ENCODE measurements at places on chromosomes 1 and 21.

- DNase-seq: no peak
These were observed 40.0 kb downstream of the RCAN1 start for GRCh38 chr21:34574601-34575529.

- no peak for DNase-seq
These were observed 33.4 kb downstream of the RGS4 start for GRCh38 chr1:163102590-163102989.

DNA sequence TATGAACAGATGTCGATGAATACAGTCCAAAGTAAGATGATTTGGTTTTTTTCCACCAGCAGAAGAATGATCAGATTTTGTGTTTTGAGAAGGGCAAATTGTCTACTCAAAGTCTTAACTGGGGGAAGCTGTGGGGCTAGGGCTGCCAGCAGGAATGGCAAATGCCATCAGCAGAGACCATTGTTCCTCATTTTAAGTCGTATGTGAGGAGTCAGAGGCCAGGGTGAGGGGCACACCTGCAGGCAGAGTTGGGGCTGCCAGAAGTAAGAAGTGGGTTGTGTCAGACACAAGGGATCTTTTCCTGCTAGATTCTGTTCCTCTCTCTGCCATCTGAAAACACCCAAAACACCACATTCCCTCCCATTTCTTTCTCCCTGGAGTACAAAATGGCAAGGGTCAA, 8.7 kb downstream of the PARK7 start:
- no peak for DNase-seq

DNA sequence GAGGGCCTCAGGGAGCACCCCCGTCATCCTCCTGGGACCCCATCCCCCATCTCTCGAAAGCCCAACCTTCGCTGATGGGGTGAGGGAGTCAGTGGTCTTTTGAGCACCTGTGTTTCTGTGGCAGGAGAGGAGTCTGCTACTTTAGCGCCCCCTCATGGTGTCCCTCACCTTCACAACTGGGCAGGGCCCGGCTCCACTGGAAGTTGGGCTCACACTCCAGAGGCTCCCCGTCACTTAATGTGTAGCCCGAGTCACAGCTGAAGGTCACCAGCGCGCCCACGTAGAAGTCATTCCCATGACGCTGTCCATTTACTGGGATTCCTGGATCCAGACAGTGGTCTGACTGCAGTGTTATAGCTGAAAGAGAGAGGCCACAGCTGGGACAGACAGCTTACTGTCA, 139.5 kb upstream of the HMGB4 start:
- no peak for DNase-seq

- DNase-seq: no peak
These were observed 376.4 kb upstream of the KAZN start for GRCh38 chr1:14222086-14222485.

- no peak for DNase-seq
These were observed 130.3 kb upstream of the DPYD start for GRCh38 chr1:98051065-98051675.

- no peak for DNase-seq
These were observed 35.1 kb downstream of the AK5 start for GRCh38 chr1:77316966-77317365.

DNA sequence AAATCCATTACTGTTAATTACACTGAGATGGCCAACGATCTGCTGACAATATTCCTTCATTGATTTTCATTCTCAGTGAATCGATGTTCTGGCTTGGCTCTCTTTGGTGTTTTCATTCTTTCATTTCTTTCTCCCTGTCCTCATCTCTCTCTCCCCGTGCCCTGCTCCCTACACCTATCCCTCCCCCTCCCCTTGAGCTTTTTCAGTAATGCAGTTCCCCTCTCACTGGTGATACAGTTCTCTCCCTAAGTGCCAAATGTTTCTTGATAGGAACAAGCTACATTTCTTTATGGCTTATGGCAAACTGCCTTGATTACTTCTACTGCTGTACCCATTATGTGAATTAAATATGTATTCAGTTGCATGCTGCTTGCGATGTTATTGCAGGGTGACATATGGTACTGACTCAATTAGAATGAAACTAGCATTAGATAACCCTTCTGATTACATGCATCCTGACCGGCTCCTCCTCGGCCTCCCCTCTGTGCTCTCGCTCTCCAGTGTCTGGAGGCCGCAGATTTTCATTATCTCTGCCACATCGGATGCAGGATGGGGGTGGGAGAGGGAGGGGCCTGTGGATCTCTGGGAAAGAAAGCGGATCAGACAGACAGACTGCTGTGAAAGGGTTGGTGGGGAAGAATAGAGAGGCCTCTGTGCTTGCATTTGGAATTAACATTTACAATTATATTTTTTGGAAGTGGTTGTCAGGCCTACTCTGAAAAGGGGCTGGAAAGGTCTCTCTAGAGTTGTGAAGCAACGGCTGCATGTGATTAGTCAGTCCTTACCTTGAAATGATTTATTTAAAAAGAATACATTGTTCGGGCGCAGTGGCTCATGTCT, 130.9 kb downstream of the PBX1 start:
- DNase-seq: no peak

DNA sequence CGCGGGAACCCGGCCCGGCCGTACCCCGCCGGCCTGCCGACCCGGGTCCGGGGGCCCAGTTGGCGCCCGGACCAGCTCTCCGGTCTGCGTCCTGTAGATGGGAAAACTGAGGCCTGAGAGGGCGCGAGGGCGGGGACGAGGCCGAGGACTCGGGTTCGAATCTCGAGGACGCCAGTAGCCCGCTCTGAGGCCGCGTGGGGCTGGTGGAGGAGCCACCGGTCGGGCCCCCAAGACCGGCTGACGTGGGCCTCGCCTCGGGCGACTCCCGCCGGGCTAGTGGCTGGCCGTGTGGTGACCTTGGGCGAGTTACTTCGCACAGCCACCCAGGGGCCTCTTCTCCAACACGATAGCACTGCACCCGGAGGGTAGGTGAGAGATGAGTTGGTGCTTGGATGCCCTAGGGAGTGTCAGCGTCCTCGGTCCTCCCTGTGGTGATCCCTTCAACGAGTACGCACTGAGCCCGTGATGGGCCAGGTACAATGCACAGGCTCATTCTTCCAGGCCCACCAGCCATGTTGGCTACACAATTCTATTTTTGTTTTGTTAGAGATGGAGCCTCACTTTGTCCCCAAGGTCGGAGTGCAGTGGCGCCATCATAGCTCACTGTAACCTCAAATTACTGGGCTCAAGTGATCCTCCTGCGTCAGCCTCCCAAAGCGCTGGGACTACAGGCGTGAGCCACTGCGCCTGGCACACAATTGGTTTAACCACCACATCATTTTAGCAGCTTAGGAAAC, 404 bp upstream of the SCMH1 start:
- no peak for DNase-seq

- DNase-seq: no peak
These were observed 1.2 kb upstream of the PIK3C2B start for GRCh38 chr1:204495777-204496176.

GRCh38 chr1:90719330-90720144, 2.4 kb upstream of the BARHL2 start:
- no peak for DNase-seq

DNA sequence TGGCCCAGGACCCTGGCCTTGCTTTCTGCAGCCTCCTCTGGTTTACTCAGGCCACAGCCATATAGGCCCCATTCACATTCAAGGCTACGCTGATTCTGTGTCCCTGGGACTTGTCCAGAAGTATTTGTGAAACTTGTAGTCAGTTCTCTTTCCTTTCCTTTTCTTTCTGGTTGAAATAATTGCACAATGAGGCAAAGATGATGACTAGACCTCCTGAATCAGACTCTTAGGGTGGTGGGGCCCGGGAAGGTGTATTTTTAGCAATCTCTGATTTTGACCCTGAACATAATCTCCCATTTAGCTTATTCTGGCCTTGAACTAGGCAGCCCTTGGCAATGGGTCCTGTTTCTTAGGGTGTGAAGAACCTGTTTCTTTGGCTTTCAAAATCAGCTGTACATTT, 39.9 kb downstream of the STUM start:
- no peak for DNase-seq

DNA sequence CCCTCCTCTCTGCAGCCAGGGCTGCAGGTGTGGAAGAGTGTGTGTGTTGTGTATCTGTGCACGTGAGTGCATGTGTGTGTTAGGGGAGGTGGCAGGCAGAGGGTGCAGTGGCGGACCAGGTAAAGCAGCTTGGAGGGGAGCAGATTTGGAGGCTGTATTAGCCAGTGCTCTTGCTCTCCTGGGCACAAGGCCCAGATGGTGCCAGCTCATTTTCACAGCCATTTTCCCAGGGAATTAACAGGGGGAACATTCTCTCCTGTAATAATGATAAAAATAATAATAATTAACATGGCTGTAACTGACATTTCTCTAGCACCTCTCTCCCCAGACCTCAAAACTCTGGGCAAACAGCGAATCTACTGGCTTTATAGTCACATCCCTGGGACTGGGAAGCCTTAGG, 43.6 kb downstream of the LRRN2 start:
- DNase-seq: no peak

GRCh38 chr1:15391366-15391765, 18.3 kb upstream of the EFHD2 start:
- DNase-seq: no peak

- no peak for DNase-seq
These were observed 1.1 kb downstream of the RHBDL2 start for GRCh38 chr1:38940339-38941047.
